Substantia nigra (tissue), 51 donors: ENCODE measurements at places on chromosomes 3 and 15.

GRCh38 chr3:16513141-16514020 lies at the start of gene RFTN1:
Gene RFTN1, minus strand, starts transcription at chr3:16513699. Its CDS starts 19,830 bp downstream, at chr3:16493869.
- no peak for DNase-seq

- no peak for DNase-seq
These were observed 66.3 kb downstream of the STRIT1 start for GRCh38 chr3:155227141-155227540.

GRCh38 chr3:192482391-192482790 lies 244.9 kb downstream of the FGF12 start:
- DNase-seq = no peak

DNA sequence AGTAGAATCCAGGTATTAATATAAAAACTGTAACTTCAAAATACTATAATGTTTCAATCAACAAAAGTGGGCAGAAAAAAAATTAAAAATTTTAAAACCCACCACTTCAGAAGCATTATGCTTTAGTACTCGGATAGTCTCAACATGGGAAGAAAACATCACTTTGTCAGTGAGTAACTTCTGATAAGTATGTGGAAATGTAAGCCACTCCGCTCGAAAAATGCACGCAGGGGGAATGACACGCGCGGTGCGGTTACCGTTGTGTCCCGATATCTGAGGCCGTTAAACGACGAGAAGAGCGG lies 656 bp downstream of the NGLY1 start:
- DNase-seq = no peak

GRCh38 chr3:171380711-171381425 lies 79.3 kb downstream of the TNIK start:
- DNase-seq = no peak

- no peak for DNase-seq
These were observed 7.8 kb upstream of the VGLL4 start for GRCh38 chr3:11651477-11651876.

DNA sequence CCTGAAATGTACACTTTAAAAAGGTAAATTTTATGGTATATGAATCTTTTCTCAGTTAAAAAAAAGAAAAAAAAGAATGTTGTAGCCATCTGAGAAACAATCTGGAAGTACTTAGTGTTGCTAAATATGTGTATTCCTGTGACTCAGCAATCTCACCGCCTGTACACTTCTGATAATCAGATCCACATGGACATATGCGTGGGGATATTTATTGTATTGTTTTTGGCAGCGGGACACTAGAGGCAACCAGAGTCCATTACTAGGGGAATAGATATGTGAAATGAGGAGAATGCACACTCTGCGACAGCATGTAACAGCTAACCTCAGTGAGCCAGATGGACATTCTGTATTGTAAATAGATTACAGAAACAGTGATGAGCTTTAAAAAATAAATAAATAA lies 65.4 kb downstream of the AQP9 start:
- no peak for DNase-seq

DNA sequence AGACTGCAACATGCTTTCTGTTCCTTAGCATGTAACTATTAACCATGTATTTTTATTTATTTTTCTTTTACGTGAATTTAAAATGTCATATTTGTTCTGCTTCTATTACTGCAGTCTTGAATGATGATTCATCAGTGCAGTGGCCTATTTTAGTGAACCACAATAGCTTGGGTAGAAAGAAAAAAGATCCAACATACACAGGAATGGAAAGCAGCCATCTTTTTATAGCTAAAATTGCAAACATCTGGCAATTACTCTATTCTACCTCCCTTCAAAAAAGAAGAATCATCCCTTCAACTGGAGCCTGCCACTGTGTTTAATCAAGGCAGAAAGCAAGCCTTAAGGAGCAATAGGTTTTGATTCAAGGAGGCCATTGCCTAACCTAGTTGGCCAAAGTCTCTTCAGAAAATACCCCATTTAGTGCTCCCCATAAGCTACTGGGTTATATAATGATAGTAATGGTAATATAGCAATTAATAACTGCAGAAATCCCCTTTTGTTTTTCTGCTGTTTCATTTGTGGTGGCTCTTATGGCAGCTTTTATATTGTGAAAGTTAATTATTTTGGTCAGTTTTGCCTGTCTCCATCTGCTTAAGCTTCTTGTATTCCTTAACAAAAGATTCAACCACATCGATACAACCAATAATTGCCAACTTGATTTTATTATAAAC lies 267.3 kb downstream of the LPP start:
- DNase-seq = no peak

DNA sequence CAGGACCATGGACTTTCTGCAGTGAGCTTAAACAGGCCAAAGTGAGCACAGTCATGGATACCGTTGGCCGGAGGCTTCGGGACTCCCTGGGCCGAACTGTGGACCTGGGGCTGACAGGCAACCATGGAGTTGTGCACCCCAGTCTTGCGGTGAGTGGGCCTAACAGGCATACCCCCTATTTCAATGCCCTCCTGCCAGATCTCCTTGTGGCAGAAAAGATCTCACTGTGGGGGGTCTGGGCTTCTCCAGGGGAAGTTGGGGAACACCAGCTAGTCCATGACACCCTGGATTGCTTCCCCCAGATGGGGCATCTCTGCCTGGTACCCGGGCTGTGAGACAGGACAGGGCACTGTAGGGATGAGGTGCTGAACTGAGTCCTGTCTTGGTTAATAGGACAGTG lies 29.5 kb downstream of the ACAD9 start:
- DNase-seq = no peak

GRCh38 chr3:133394561-133395311 lies 5.1 kb upstream of the BFSP2 start:
- DNase-seq = no peak

DNA sequence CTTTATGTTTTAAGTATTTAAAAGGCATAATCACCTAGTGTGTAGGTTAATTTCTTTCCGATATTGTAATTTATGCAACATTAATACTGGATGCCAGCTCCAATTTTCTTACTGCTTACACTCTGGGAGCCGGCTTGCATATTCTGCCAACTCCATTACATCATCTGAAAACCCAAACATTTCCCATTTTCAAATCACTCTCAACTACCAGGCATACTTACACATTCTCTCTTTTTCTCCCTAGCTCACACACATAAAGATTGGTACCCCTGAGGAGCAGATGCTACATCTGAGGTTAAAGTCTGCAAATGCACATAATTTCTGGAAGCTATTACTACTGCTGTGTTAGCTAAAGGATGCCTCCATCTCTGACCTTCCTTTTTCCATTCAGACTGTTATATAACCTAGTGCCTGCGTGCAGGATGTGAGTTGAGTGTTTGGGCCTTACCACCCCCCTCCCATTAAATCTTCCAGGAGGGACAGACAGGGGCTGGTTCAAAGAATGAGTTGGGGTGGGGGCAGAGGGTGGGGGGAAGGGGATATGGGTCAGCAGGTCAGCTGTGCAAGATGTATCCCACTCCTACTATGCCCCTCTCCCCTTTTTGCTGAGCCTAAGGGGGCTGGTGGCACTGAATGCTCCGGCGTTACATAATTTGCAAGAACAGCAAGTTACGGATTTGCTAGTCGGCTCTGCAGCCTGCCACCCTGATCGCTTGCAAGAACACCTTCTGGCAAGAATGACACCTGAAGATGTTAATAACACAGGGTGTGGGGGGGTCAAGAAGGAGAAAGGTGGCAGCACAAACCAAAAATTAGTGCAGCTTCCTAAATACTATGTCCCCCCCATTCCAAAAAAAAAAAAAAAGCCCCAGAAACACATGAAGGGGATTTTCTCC lies 2.5 kb downstream of the RORA start:
- DNase-seq = no peak
